Uterus (tissue), 4 donors: ENCODE measurements at places on chromosomes 1 and 21. TPM values are rescaled to one million over a fixed set of nuclear protein-coding genes. Genes with fewer than 3 reads are reported as not detected.

- H3K27me3 ChIP-seq, result no peaks in the 10 kb centered on the region
- H3K27ac ChIP-seq, result no peak overlapping the region
- H3K4me1 ChIP-seq, result no peaks in the 10 kb centered on the region
These were observed 491.2 kb upstream of the ZRANB2 start for GRCh38 chr1:71572038-71572437.

- no peak overlapping the region for H3K4me3 ChIP-seq
- H3K27me3 ChIP-seq, result no peaks in the 10 kb centered on the region
- no peaks in the 10 kb centered on the region for H3K36me3 ChIP-seq
- no peak for DNase-seq
These were observed 94.2 kb upstream of the SERBP1 start for GRCh38 chr1:67524143-67525052.

GRCh38 chr1:79304131-79304530 lies 297.6 kb upstream of the ADGRL4 start:
- no peaks in the 10 kb centered on the region for H3K36me3 ChIP-seq
- no peaks in the 10 kb centered on the region for H3K27me3 ChIP-seq
- no peak overlapping the region for H3K4me3 ChIP-seq
- no peak overlapping the region for H3K27ac ChIP-seq

The LCE2A gene
- not detected for total RNA-seq

The NAV1 gene
- 82.6 TPM for total RNA-seq
